Stimulated activated CD8-positive, alpha-beta memory T cell treated with anti-CD3 and anti-CD28 coated beads, Interleukin-2, amount 100 ng/mL, for 1 hour (primary cell): ENCODE measurements at places on chromosomes 7 and 10.
A peak's percentile ranks its signal among the peaks of the same experiment; 100 is the strongest.

DNA sequence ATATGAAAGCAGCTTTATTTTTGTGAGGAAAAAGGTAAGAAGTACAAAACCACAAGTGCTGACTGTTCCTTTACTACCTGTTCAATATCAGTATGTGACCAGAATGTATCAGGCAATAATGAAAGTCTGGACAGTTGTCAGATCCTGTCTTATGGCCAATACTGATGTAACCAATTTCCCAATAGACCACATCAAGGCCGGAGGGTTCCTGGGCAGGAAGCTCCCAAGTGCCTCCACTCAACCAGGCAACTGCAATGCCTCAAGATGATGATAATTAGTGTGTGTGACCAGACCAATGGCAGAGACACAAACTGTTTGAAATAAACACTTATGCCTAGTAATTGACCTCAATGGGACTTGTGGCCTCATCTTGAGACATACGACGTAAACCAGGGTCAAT is 149.4 kb upstream of the ASAH2 start:
- DNase-seq, result no peak

- no peak for DNase-seq
Observed at GRCh38 chr10:127720142-127720541, 16.8 kb upstream of the FOXI2 start.

GRCh38 chr7:13801669-13802068 is 187.8 kb downstream of the ETV1 start:
- no peak for DNase-seq

- no peak for DNase-seq
Observed at GRCh38 chr10:70285476-70285831, 1.6 kb upstream of the NPFFR1 start.

GRCh38 chr7:70553364-70553763 is 578.6 kb upstream of the GALNT17 start:
- no peak for DNase-seq

DNA sequence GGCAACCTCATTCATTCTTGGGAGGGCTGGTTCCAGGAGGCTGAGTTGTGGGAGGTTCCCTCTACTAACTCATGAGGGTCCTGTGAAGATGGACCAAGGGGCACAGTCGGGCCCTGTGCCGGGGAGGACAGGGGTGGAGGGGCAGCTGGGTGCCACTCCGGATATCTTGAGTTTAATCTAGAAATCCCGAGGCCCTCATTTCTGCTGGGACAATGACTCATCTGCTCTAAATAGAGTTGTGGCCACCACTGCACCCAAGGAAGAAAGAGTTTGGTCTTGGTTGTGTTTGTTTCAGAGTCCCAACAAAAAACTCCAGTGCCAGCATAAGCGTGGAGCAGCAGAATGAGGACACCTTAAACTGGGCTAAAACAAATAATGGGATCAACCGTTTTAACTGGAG is 82.4 kb downstream of the EBF3 start:
- DNase-seq, result no peak

DNA sequence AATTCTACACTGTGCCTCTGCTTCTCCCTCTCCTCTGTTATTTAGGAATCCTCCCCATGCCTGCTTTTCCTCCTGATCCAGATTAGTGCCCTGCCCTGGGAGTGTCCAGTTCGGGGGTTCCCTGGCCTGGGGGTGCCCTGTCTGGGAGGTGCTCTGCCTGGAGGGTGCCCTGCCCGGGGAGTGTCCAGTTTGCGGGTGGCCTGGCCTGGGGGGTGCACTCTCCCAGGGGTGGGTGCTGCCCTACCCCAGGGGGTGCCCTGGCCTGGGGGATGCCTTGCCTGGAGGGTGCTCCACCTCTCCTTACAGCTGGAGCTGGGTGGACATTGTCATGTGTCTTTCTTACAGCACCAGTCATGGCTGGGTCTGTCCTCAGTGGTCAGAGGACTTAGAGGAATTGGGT is 20.2 kb downstream of the RAMP3 start:
- DNase-seq, result no peak

DNA sequence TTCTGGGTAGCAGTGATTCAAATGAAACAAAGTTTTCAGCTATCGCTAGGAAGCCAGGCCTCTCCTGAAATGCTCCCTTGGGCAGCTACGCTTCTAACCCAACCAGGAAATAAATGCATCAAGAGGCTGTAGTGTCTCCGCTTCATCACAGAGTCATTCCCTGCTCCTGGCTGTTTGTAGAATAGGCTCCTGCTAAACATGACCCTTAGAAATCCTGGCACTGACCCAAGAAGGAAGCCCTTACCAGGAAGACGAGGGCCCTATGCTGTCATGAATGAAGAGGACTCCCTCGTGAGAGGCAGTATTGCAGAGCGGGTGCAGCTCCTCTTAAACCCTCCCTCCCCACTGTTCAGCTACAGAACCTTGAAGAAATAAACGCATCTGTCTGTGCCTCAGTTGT is 48.3 kb downstream of the NOD1 start:
- DNase-seq, result no peak

DNA sequence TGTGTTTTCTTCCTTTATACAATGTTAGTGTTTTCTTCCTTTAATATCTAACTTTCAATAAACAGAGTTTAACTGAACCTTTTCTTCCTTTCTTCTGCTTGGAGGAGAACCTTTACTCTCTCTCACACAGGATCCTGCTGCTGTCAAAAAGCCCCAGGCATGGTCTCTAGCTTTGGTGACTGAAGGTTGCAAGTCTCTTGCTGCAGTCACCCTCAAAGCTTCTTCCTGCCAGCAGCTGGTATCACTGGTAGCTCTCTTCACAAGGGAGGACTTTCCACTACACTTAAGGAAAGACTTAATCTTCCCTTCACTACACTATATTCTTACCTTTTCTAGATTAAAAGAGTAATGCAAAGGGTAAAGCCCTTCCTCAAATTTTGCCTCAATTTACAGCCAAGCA is 153.4 kb downstream of the SGMS1 start:
- no peak for DNase-seq

GRCh38 chr10:55746002-55746401 is 615.1 kb downstream of the ZWINT start:
- no peak for DNase-seq

DNA sequence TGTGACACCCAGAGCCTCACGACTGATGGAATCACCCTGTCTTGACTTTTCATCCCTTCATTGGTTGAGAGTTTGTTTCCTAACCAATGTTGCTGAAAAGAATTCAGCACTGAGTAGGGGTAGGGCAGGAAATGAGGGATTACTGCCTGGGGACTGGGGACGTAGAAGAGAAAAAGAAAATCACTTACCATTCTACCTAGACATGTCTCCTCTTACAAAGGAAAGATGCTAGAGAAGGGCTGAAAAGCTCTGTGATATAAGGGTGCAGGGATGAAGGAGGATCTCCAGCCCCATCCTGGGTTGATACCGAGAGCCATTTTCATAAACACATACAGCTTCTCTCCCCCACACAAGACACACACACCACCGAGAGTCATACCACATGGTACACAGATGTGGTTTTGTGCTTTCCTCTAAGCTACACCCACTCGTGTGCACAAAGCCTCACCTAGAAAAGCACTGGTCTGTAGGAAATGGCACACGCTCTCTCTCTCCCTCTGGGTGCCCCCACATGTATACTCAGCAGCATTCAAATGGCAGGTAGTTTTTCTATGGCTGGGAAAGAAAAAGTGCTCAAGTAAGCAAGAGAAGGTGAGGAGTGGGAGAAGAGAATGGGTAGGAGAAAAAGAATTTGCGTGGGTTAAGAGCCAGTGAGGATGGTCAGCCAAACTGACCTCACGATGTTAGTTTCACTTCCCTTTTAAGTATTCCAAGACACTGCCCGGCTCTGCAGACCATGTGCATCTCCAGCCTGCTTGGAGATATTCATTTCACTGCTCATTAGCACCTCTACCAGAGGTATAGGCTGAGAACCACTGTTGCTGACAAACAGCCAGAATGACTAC is 85.8 kb downstream of the CALD1 start:
- no peak for DNase-seq

DNA sequence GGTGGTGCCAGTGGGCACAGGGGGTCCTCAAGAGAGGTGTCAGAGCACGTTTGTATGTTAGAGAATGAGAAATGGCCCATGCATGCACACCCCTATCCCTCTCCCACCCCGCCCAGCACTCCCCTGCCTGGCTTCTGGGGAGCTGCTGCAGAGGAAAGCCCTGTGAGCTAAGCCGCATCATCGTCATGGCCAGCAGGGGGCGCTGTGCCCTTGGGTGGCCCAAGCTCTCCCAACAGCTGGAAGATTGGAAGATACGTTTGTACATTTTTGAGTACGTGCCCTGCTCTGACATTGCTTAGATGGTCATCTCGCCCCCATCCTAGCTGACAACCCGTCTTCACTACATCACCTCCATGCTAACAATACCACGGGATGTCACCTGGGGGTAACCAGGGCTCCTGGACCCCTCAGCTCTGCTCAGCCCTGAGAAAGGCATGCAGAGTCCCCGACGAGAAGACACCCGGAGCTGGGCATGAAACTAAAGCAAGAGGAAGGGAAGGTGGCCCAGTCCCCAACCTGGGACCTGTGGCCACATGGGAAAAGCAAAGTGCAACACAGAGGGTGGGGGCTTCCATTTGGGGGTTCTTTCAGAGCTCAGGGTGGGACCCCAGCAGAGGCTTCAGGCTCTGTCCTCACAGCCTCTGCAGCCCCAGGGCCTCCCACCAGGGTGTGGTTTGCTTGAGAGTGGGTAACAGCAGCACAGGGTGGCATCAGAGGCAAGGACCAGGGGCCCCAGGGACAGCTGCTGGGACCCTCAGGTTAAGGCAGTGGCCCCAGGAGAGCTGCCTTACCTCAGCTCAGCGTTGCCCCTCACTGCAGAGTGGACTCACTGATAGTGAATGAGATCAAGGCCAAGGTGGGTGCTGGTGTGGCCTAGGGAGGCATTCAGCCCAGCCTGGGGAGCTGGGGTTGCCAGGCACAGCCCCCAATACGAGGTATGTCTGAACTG is 136.6 kb downstream of the PTPN20 start:
- DNase-seq, result peak; percentile 54

- no peak for DNase-seq
Observed at GRCh38 chr7:2969398-2970306, 74.0 kb downstream of the CARD11 start.

GRCh38 chr10:23344241-23344841 is at the start of gene C10orf67:
C10orf67 (minus strand) TSS chr10:23344797; CDS start chr10:23344774, 23 bp downstream.
- DNase-seq, result no peak

GRCh38 chr7:91068136-91068795 is 196.0 kb upstream of the FZD1 start:
- DNase-seq, result no peak

GRCh38 chr10:59373071-59373470 is 10.7 kb upstream of the FAM13C start:
- DNase-seq, result no peak

DNA sequence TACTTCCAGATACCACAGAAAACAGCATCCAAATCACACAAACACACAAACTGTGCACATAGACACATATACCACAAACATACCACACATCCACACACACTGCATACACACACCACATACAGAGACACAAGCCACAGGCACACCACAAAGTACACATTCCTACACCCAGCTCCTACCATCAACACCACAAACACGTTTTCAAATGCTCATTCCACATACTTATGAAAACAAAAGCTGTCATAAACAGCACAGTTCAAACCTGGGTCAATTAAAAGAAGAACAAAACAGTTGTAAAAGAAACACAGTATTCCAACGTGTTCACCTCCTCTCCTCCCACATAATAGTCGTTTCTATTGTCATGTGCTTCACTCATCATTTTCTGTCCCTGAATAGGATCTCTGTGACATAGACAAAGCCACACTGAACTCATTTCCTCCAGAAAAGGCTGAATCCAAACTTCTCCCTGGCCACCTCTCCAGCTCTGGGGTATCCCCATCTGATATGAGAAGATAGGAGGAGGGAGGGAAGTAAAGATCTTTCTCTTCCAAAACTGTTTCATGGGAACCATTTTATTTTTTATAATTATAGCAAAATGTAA is 89.2 kb downstream of the CXCL12 start:
- DNase-seq, result no peak

GRCh38 chr10:103847909-103848468 is 7.4 kb downstream of the SH3PXD2A start:
- no peak for DNase-seq

DNA sequence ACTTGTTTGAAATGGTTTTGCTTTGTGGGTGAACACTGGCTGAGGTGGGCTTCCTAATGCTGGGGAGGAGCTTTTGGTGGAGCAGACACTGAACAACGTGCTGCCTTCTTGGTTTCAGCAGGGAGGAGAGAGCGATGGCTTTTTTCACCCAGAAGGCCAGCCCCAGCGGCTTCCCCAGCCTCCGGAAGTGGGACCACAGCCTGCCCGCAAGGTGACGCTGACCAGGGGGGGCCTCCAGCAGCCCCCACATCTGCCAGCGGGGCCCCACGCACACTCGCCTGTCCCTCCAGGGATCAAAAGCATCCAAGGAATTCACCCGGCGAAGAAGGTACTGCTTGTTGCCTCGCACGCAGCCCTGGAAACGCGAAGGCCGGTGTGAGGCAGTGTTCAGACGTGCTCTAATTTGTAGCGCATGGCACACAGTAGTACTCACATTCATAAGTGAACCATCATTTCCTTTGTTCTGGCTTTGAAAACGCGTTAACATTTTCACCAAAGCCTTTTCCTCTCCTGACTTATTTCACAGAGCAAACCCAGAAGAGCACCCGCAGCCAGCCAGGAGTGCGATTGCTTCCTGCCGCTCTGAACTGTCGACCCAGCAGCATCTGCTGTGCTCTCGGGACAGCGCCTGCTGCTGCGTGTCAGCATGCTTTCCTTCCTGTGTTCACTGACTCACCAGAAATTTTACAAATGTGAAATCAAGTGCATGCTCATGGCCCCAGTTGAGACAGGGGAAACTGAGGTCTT is 48.4 kb downstream of the SHH start:
- peak; percentile 20 for DNase-seq

GRCh38 chr7:118286131-118286530 is 61.6 kb downstream of the ANKRD7 start:
- DNase-seq, result no peak

DNA sequence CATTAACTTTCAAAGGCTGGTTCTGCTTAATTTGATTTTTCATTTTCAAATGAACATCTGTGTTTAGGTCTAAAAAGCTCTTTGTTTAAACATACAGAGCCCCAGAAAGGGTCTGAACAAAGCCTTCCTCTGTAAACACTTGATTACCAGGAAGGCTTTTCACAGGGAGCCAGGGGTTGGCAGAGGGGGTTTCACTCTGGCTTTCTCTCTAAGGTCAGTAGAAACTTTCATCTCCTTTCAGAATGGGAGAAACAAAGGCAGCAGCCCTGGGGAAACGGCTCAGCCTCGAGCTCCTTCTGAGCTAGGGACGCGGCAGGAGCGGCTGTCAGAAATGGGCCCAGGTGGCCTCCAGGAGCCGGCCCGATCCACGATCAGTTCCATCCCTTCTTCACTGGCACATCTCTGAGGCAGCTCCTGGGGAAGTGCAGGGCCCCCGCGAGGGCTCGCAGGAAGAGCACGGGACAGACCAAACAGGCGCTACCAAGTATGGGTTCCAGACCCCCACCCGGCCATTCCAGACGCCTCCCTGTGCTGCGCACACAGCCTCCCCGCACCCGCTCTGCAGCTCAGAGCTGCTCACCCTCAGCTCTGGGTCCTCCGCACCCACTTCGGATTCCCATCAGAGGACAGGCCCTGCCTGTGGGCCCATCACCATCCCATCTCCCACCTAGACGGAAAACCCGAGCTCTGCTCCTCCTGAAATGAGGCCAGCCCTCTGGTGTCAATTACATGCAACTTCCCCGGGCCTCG is 124.1 kb downstream of the MAD1L1 start:
- DNase-seq, result no peak
